ENCODE measurements at places on chromosomes 12 and 14.

GRCh38 chr14:23447361-23448350 is 12.2 kb upstream of the MYH7 start:
- DNase-seq = no peak

DNA sequence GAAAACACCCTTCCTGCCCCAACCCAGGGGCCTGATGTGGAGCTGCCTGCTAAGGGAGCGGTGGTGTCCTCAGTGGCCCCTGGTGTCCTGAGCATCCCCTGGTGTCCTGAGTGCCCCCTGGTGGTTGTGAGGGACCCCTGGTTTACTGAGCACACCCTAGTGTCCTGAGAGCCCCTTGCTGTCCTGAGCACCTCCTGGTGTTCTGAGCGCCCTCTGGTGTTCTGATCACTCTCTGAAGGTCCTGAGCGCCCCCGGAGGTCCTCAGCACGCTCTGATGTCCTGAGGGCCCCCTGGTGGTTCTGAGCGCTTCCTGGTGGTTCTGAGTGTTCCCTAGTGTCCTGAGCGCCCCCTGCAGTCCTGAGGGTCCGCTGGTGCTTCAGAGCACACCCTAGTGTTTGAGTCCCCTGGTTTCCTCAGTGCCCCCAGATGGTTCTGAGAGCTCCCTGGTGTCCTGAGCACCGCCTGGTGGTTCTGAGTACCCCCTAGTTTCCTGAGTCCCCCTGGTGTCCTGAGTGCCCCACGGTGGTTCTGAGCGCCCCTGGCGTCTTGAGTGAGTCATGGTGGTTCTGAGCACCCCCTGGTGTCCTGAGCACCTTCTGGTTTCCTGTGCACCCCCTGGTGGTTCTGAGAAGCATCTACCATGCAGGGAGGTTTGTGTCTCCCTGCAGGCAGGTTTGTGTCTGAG is 1004.2 kb downstream of the TMEM121 start:
- peak; percentile 39 for DNase-seq

DNA sequence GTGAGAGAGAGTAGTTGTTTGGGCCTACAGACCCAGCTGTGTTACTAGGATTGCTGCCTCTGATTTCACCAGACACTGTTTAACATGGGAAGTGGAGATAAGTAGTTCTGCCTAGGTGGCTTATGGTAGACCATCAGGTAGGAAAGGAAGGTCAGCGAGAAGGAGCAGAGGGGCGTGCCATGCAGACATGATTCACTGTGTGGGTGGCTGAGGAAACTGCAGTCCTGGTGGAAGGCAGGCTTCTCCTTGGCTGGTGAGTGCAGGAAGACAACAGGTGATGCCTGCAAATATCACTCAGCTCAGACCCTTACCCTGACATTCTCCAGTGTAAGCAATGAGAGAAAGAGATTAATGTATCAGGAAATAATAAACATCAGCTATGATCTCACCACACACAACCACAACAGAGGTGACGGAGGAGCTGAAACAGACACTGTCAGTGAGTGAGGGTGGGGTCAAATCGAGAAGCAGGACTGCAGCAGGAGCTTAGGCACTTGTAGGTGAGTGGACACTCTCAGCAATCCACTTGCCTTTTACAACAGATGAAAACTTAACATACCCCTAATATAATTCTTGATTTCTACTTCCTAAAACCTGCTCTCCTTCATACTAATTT is 2.1 kb upstream of the PRR4 start:
- no peak for DNase-seq

DNA sequence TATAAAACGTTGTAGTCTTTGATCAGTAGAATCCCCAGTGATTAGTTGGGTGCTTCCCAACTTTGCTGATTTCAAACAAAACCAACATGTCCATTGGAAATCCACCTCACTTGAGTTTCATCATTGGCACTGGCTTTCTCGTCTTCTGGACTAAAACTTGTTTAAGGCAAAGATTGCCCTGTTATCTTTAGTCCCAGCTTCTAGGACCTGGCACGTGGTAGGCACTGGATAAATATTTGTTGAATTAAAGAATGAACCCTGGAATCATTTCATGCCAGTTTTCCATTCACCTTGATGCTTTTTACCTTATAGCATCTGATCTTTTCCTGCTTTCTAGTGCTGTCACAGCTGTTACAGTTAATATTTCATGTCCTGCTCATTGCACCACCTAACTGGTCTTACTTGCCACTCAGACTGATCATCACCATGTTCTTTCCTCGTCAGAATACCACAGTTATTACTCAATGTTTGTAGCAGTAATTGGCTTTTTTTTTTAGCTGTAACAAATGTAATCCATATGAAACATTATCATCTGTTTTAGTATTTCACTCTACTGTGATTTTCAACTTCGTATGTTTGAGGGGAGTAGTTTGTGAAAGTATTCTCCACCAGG is 7.3 kb upstream of the C12orf50 start:
- DNase-seq = no peak

- DNase-seq = no peak
Observed at GRCh38 chr12:79766705-79767464, 76.1 kb upstream of the PAWR start.

DNA sequence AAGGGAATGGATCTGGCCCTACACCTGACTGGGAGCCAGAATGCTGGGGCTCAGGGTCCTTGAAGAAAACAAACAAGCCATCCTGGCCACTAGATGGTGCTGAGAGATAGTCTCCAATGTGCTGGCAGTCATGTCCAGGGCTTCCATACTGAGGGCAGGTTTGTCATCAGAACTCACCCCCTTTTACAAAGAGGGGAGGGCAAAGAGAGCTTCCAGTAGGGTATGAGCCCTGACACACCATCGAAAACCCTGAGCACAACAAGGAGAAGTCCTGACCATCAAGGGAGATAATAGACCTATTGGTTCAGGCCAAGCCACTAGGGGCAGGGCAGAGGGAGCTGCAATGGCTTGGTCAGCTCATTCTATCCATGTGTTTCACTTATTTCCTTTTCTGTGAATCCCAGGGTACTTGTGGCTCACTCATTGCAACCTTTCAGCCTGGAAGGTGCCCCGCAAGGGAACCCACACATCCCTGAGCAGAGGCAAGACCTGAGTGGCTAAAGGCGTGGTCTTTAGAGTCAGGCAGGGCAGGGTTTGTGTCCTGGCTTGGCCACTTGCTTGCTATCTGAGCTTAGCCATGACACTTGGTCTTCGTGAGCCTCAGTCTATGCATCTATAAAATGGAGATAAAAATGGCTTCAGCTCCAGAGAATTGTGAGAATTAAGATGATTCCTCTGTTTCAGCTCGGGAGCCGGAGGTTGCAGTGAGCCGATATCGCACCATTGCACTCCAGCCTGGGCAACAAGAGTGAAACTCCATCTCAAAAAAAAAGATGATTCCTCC is 6.2 kb upstream of the PLEKHH1 start:
- DNase-seq = peak; percentile 32

DNA sequence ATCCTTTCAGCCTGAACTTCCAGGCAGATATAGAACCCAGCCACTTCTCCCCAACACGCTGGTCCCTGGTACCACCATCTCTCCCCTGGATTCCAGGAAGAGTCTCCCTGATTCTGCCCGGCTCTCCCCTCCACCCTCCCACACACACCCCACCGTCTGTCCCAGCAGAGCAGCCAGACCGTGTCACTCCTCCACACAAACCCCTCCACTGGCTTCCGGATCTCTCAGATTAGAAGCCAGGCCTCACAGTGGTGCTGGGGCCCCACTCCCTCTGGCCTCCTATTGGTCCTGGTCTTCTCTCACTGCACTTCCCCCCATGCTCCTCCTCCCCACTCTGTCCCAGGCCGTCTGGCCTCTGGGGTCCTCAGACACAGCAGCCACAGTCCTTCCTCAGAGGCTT is 52.4 kb upstream of the CDKN3 start:
- DNase-seq = no peak

DNA sequence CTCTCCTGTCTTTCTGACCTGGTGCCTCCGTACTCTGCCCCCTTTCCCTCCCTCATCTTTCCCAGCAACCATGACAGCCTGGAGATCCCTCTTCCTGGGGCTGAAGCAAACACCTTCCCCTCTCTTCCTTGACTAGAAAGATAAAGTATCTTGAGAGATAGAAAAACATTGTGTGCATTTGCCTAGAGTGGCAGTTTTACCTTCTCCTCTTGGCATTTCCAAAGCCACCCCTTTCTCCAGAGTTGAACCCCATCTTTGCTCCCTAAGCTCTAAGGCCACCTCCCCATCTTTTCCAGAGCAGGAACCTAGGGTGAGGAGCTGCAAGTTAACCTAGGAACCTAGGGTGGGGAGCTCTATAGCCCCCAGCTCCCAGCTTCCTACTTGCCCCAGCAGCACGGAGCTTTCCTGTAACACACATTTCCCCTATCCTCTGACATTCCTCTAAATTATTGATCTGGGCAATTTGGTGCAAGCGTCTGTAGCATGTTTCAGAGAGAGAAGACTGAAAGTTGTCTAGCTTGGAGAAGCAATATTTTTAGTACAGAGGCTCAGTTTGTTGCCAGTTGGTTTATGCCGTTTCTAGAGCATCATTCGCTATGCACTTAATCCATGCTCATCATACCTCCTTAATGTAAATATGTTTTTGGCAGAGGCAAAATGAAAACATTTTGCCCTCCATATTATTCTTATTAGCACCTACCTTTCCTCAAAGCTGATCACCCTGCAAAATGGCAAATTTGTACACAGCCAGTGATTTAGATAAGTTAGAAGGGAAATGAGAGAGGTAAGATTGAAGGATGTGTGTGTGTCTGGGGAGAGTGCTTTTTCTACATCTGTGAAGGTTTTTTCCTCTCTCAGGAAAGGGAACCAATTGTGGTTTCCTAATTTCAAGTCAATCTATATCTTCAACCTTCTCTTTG is 5.4 kb upstream of the TBX3 start:
- DNase-seq = no peak

DNA sequence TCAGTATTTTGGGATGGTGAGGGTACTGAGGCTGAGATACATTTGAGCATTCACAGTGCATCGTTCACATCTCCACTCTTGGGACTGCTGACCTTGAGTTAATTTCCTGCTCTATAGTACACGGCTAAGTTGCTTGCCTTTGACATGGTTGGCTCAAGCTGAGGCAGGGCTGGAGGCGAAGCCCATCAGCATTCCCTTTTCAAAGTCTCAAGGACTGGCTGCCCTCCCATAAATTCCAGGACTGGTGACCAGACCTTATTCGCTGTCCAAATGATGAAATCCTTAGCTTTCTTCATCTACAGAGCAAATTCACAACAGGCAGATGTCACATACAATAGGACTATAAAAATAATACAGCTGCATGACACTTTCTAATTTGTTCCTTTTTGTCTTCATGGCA is 85.9 kb downstream of the SSPN start:
- no peak for DNase-seq

DNA sequence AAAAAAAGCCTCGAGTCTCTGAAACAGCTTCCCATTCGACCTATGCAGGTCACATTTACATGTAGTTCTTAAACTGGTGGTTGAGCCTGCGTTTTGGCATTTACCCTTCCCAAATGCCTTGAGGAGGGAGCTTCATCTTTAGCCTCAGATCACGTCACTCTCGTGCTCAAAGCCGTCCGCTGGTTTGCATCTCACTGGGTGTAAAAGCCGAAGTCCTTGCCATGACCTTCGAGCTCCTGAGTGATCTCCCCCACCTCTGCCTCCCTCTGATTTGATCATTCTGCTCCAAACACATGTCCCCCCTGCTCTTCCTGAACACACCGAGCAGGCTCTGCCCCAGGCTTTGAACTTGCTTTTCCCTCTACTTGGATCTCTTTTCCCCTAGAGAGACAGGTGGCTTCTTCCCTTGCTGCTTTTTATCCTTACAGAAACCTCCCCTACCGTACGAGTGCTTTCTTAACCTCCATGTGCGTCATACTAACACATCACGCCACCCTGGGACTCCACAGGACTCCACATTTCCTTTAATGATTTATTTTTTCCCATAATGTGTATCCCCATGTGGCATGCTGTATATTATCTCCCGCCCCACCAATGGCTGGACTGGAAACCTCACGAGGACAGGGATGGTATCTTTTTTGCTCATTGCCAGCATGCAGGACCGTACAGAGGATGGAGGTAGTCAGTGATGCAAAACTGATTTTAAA is 610.7 kb downstream of the VRK1 start:
- no peak for DNase-seq

- DNase-seq = peak; percentile 9
Observed at GRCh38 chr12:52645120-52645761, 6.8 kb downstream of the KRT2 start.

DNA sequence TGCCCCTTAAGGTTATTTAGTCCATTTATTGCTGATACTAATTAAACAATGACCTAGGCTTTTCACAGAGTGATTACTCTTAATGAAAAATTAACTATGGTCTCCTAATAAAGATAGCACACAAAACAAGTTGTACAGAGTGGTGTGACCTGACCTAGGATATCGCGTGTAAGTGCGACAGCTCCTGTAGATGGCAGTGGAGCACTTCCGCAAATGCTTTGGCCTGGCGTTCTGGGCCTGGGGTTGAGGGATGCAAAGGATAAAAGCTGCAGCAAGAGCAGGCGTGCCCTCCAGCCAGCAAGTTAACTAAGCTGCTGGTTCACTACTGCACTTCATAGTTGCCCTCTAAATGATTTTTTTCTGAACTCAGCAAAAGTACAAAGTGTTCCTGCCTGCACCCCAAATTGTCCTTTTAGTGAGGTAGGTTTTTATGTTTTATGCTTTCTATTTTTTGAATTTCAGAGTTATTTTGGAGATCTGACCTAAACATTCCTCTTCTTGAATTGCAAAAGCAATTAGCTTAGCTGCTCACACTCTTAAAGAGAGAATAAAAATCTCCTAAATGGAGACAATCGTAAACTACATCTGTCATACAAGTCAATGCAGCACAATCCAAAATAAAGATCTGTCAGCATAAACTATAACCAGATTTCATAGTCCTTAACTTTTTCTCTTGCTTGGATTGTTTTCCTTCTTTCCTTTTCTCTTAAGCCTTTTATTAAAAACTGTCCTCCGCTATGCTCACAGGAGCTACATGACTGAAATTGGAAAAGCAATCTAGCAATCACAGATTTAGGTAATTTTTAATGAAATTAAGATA is 379.6 kb downstream of the LRIG3 start:
- DNase-seq = no peak

GRCh38 chr12:125861299-125862281 is 796.4 kb downstream of the AACS start:
- DNase-seq = no peak

- no peak for DNase-seq
Observed at GRCh38 chr14:22780105-22780679, 13.7 kb downstream of the OXA1L start.

GRCh38 chr12:69873429-69873828 is 48.4 kb downstream of the MYRFL start:
- no peak for DNase-seq

DNA sequence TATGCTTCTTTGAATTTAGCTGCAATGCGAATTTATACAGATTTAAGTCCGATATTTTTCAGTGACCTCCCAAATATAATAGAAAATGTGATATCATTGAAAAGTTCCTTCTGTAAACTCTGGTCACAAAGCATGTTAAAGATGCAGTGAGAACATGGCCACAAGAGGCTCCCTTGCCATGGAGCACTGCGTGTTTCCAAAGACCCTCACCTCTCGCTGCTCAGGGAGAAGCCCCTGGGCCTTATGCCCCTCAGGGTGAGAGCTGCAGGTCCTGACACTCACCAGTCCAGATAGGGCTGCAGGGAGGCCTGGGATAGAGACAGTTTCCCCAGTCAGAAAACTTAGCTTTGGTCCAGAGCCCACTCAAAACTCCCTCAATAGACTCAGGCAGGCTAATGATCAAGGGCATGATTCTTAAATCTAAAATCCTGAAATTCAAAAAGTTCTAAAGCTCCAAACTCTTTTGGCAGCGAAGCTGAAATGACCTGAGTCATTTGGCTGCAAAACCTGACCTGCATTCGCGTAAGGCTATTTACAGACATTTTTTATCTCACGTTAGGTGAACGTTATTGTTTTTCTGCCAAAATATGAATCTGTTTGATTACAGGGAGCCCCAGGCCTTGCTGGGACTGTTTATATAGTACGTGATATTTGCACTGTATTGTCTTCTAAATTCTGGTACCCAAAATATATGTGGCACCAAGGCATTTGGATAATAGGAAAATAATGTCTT is 67.8 kb downstream of the CAPZA3 start:
- no peak for DNase-seq
